ENCODE measurements at places on chromosomes 7 and 10. TPM values are rescaled to one million over a fixed set of nuclear protein-coding genes. Genes with fewer than 3 reads are reported as not detected.

ZNF503 gene
- 6.4 TPM for total RNA-seq

SPACDR gene
- total RNA-seq, result 2.1 TPM

KAZALD1 gene
- 4.2 TPM for total RNA-seq

GPRIN2 gene
- 9.3 TPM for total RNA-seq

INSYN2A gene
- 10.2 TPM for total RNA-seq

FRMPD2 gene
- total RNA-seq, result 5.5 TPM

GBX1 gene
- total RNA-seq, result 2.4 TPM

PRSS37 gene
- not detected for total RNA-seq

FAM237B gene
- not detected for total RNA-seq

NAT16 gene
- 0.40 TPM for total RNA-seq

CARD11 gene
- 0.99 TPM for total RNA-seq

CRPPA gene
- 10.4 TPM for total RNA-seq

HOXA1 gene
- 1.4 TPM for total RNA-seq

WNT8B gene
- 0.10 TPM for total RNA-seq

SLC13A1 gene
- total RNA-seq, result not detected

CALCR gene
- 0.39 TPM for total RNA-seq

CADPS2 gene
- 40.5 TPM for total RNA-seq

NRG3 gene
- total RNA-seq, result 24.5 TPM

GARIN1A gene
- 2.6 TPM for total RNA-seq

PHKG1 gene
- 7.9 TPM for total RNA-seq

MIOS gene
- total RNA-seq, result 35.2 TPM

SRRM3 gene
- 7.8 TPM for total RNA-seq

KCNMA1 gene
- total RNA-seq, result 95.0 TPM

APBB1IP gene
- 3.7 TPM for total RNA-seq

SLC26A5 gene
- 0.44 TPM for total RNA-seq
